ENCODE measurements at places on chromosomes 5 and 9.

GRCh38 chr5:174056064-174056847 lies 10.8 kb downstream of the NSG2 start:
- no peak overlapping the region for H3K27ac ChIP-seq
- no peaks in the 10 kb centered on the region for H3K27me3 ChIP-seq
- no peaks in the 10 kb centered on the region for H3K4me1 ChIP-seq
- no peaks in the 10 kb centered on the region for H3K36me3 ChIP-seq

DNA sequence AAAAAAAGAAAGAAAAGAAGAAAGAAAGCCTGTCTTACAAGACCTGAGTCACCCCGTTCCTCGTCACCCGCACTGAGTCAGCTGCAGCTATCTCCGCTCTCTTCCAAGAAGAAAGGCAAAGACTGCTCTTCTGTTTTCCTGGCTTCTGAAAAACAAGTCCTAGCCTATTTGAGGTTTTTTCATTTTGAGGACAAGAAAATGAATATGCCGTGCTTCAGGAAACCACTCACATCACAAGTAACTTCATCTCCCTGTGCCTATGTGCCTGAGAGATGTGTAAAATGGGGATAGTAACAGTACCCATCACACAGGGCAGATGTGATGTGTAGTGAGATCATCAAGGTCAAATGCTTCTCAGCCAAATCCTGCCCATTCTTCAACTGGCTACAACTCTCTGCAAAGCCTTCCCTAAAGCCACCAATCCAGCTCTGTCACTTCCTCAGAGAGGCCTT lies 78.4 kb downstream of the GLDC start:
- H3K27me3 ChIP-seq = peaks cover 3% of the 10 kb centered on the region
- H3K36me3 ChIP-seq = no peaks in the 10 kb centered on the region
- H3K4me1 ChIP-seq = no peaks in the 10 kb centered on the region
- DNase-seq = no peak

- H3K4me1 ChIP-seq = no peaks in the 10 kb centered on the region
- DNase-seq = no peak
- no peaks in the 10 kb centered on the region for H3K27me3 ChIP-seq
- H3K36me3 ChIP-seq = no peaks in the 10 kb centered on the region
Observed at GRCh38 chr9:86730163-86730928, 217.0 kb downstream of the GAS1 start.

- no peak for DNase-seq
- no peaks in the 10 kb centered on the region for H3K36me3 ChIP-seq
- no peaks in the 10 kb centered on the region for H3K4me1 ChIP-seq
- H3K4me3 ChIP-seq = no peak overlapping the region
- H3K27ac ChIP-seq = no peak overlapping the region
Observed at GRCh38 chr5:146645342-146645741, 129.4 kb upstream of the GPR151 start.

- no peaks in the 10 kb centered on the region for H3K27me3 ChIP-seq
- H3K4me1 ChIP-seq = no peaks in the 10 kb centered on the region
- no peak overlapping the region for H3K4me3 ChIP-seq
- no peak for DNase-seq
- no peaks in the 10 kb centered on the region for H3K36me3 ChIP-seq
Observed at GRCh38 chr9:135147474-135147805, 60.0 kb downstream of the OLFM1 start.

DNA sequence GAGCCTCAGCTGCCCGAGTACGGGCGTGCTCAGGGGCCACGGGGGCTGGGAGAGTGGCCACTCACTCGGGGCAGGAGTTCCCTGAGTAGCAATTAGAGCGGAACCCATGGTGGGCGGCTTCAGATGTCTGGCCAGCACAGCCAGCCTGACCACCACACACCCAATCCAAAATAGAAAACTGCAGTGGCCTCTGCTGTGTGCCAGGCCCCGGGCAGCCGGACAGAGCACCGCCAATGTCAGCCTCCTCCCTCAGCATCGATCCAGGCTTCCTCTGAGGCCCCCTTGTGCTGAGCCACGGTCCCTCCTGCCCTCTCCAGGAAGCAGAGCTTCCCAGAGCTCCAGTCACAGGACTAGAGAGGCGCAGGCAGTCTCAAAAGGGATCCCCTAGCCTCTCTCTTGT lies 2.7 kb downstream of the ADAMTS2 start:
- H3K27ac ChIP-seq = no peak overlapping the region
- peaks cover 68% of the 10 kb centered on the region for H3K27me3 ChIP-seq
- H3K36me3 ChIP-seq = no peaks in the 10 kb centered on the region
- H3K4me3 ChIP-seq = no peak overlapping the region

DNA sequence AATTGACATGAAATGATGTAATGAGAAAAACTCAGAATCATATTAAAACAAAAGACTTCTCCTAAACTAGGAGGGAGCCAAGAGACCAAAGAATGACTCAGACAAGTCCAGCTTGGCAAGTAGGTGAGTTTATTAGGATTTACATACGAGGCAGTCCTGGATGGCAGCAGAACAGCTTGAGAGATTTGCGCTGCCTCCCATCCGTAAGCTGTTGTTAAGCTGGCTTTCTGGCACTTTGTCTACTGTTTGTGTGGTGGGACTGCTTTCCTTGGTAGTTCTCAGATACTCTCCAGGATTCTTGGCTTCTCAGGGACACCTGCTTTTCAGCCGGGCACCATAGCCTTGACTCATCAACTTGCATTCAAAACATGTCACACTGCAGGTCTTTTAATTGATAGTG lies 57.6 kb downstream of the COX7C start:
- no peak overlapping the region for H3K4me3 ChIP-seq
- no peak overlapping the region for H3K27ac ChIP-seq
- no peaks in the 10 kb centered on the region for H3K36me3 ChIP-seq

GRCh38 chr9:87684627-87685219 lies 41.2 kb upstream of the CTSL start:
- DNase-seq = no peak
- H3K36me3 ChIP-seq = no peaks in the 10 kb centered on the region
- no peaks in the 10 kb centered on the region for H3K27me3 ChIP-seq
- peaks cover 17% of the 10 kb centered on the region for H3K4me1 ChIP-seq
- H3K4me3 ChIP-seq = no peak overlapping the region

DNA sequence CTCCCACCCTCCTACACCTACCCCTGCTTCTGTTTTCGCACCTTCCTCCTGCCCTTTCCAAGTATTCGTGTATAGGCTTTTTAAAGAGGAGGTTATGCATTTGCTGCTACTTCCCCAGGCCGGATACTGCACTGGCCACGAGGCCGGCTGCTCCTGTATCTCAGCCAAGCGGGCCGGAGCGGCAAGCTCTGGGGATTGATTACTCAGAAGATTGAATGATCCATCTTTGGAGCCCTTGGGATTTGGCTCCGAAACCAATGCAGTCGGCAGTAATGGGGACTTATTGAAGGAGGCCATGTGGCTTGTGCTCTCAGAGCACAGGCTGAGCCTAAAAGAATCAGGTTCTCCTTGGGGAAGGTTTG lies 405.3 kb downstream of the TLE4 start:
- no peaks in the 10 kb centered on the region for H3K27me3 ChIP-seq
- no peak overlapping the region for H3K4me3 ChIP-seq
- H3K36me3 ChIP-seq = no peaks in the 10 kb centered on the region
- H3K27ac ChIP-seq = no peak overlapping the region

- H3K36me3 ChIP-seq = no peaks in the 10 kb centered on the region
- no peak for DNase-seq
- H3K4me1 ChIP-seq = no peaks in the 10 kb centered on the region
- no peak overlapping the region for H3K27ac ChIP-seq
Observed at GRCh38 chr9:19517202-19517942, 108.6 kb downstream of the ACER2 start.

DNA sequence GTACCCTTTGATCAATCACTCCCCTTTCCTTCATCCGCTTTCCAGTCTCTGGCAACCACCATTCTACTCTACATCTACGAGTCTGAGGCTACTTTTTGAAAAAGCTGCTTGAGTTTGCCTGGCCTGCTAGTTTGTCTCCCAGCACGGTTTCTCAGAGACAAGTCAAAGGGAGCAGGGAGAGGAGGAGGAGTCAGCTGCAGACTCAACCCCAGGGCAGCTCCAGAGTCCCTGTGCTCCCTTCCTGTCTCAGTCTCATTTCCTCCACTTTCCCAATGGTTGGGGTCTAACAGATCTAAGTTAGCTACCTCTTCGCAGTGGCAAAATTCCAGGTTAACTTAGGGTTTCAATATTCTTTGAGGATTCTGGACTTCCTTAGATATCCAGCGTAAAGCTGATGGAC lies 80.0 kb upstream of the PCA3 start:
- H3K27me3 ChIP-seq = peaks cover 4% of the 10 kb centered on the region
- no peaks in the 10 kb centered on the region for H3K36me3 ChIP-seq
- no peak overlapping the region for H3K4me3 ChIP-seq
- DNase-seq = no peak

- no peaks in the 10 kb centered on the region for H3K36me3 ChIP-seq
- H3K27me3 ChIP-seq = no peaks in the 10 kb centered on the region
- DNase-seq = no peak
- no peak overlapping the region for H3K27ac ChIP-seq
Observed at GRCh38 chr5:65017636-65018035, 248.9 kb downstream of the CWC27 start.

GRCh38 chr5:93777620-93778019 lies 36.2 kb upstream of the POU5F2 start:
- no peaks in the 10 kb centered on the region for H3K4me1 ChIP-seq
- H3K27ac ChIP-seq = no peak overlapping the region
- no peak overlapping the region for H3K4me3 ChIP-seq
- H3K27me3 ChIP-seq = no peaks in the 10 kb centered on the region
- DNase-seq = no peak

DNA sequence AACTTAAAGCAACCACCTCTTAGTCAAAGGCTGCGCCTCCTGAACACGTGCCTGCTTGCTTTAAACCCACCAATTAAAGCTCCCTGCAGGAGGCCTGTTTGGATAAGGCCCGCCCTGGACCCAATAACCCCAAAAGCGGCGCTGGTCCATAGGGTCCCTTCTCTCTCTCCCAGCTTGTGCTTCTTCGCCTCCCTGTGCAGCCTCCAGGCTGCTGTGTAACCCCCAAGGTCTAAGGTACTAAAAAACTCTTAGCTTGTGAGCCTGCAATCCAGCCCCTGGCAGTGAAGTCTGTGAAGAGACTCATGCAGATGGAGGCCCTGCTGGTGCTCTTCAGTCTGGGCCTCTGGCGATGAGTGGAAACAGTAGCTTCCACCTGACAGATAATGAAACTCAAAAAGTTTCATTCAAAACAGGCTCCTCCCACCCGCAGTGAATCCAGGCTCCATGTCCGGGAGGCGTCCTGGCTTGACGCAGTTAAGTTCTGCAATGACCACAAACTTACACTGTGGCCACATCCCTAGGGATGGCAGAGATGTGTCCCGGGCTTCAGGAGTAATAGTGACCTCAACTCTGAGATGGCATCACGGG lies 97.3 kb downstream of the PRRT1B start:
- H3K4me1 ChIP-seq = no peaks in the 10 kb centered on the region
- H3K27ac ChIP-seq = no peak overlapping the region
- H3K27me3 ChIP-seq = no peaks in the 10 kb centered on the region
- H3K4me3 ChIP-seq = no peak overlapping the region

DNA sequence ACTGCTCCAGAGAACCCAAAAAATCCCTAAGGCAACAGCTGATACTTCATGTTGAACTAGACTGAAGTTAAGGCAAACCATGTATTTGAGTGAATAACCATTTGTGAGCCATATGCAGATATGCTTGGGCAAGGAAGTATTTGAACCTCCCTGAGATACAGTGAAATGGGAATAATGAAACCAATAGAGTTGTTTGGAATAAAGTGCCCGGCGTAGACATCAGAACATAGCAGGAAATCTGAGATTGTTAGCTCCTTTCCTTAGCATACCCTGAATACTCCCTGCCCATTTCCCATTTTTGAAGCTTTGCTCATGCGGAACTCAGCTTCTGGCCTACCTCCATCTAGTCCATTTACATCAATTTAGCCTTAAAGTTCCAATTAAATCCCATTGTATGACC lies 611.9 kb downstream of the EFNA5 start:
- DNase-seq = no peak
- H3K27ac ChIP-seq = no peak overlapping the region
- H3K36me3 ChIP-seq = no peaks in the 10 kb centered on the region
- H3K4me3 ChIP-seq = no peak overlapping the region
- H3K27me3 ChIP-seq = no peaks in the 10 kb centered on the region
